Kidney tubule cell (primary cell): ENCODE measurements at places on chromosomes 6 and 20.

- no peak for DNase-seq
These were observed 5.3 kb downstream of the KIF25 start for GRCh38 chr6:168002804-168003203.

DNA sequence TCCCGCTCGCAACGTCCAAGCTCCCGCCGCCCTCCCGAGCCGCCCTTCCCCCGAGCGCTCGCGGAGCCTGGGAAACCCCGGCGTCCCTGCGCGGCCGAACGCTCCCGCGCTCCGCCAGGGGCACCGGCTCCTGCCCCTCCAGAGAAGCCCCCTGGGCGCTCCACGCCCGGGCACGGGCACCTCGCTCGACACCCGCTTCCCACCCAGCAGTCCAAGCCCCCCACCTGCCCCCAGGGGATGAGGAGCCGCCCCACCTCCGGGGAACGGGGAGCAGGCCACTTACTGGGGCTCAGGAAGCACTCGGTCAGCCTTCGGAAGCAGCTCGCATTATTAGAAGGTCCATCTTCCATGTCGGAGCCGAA, 1.4 kb downstream of the PDE10A start:
- no peak for DNase-seq

DNA sequence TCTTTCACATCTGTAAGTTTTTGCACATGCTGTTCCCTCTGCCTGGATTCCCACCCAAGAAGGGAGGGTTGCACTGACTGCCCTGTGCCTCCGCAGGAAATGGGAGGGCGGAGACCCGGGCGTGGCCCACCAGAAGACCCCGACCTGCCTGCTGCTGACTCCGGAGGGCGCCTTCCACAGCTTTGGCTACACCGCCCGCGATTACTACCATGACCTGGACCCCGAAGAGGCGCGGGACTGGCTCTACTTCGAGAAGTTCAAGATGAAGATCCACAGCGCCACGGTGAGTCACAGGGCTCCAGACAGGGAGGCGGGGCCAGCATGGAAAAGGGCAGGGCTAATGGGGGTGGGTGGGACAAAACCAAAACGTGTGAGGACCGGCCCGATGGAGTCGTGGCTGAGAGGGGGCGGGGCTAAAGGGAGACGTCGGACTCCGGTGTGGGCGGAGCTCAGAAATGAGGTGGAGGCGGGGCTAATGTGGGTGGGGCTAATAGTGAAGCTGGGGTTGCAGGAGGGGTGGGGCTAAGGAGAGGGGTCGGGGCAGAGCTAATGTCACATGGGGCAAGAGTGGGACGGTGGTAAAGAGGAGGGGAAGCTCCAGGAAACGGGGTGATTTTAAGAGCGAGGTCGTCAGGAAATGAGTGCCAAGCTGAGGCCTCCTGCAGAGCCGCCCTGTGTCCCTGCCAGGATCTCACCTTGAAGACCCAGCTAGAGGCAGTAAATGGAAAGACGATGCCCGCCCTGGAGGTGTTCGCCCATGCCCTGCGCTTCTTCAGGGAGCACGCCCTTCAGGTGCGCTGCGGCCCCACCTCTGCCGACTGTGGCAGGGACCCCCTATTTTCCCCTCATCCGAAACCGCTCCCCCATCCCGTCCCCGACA, 12.6 kb downstream of the HSPA12B start:
- peak; percentile 12 for DNase-seq

DNA sequence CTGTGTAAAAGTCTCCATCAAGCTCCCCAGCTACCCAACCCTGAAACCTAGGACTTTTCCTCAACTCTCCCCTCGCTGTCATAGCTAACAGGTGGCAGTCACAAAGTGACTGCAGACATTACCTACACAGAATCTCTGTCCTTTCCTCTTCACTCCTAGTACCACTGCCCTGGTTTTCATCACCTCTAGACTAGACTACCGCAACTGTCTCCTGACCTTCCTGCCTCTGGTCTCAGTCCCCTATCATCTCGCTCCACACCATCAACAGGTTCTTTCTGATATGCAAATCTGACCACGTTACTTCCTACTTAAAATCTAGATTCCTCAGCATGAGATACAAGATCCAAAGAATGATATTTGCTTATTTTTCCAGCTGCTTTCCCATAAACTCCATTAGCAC, 93.8 kb downstream of the SMLR1 start:
- no peak for DNase-seq

DNA sequence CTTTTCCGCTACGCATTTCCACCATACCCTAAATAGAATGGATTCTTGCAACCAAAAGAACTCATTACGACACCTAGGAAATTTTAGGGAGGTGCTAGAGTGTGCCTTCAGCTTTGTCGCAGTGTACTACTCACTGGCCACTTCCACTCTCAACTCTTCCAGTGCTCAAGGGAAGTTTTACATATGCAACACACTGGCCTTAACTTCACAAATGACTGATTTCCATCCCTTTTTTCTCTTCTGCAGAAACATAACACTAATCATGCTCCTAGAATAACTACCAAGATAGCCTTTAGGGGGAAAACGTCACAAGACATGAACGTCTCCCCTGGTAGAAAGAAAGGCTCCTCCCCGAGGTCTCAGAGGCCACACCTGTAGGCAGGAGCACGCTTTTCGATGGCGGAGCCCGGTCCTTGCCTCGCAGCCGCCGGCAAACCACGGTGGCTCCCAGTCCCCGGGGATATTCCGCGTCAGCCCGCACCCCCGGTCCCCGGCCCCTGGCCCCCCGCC, 584 bp downstream of the LYRM4 start:
- peak; percentile 79 for DNase-seq

GRCh38 chr6:11428895-11429294, 108.7 kb upstream of the TMEM170B start:
- DNase-seq, result peak; percentile 99

DNA sequence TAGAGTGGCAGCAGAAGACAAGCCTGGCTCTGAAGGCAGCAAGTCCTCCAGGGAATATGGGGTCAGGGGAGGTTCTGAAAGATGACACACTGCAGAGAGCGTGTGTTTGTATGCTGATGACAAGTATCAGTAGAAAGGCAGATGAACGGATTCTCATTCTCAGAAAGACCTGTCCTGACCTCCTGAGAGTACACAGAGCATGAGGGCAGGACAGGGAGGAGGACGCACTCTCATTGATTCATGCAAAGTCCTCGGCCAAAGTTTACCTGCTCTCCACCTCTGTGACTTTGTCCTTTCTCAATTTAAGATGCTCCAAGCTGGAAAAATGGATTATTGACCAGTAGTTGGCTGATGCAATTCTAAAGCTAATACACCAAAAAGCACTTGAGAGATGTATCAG, 156.7 kb downstream of the LPA start:
- no peak for DNase-seq
